ENCODE measurements at places on chromosomes 4 and X. TPM values are rescaled to one million over a fixed set of nuclear protein-coding genes. Genes with fewer than 3 reads are reported as not detected.

DNA sequence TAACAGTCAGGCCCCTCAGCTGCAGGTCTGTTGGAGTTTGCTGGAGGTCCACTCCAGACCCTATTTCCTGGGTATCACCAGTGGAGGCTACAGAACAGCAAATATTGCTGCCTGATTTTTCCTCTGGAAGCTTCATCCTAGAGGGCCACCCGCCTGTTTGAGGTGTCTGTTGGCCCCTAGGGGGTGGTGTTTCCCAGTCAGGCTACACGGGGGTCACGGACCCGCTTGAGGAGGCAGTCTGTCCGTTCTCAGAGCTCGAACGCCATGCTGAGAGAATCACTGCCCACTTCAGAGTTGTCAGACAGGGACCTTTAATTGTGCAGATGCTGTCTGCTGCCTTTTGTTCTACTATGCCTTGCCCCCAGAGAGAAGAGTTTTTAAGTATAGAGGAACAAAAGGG lies 160.8 kb downstream of the DKK2 start:
- no peak overlapping the region for H3K4me3 ChIP-seq
- no peak for DNase-seq
- no peaks in the 10 kb centered on the region for H3K4me1 ChIP-seq
- H3K27me3 ChIP-seq, result no peaks in the 10 kb centered on the region
- H3K27ac ChIP-seq, result no peak overlapping the region

- no peaks in the 10 kb centered on the region for H3K36me3 ChIP-seq
- H3K4me3 ChIP-seq, result no peak overlapping the region
- no peak overlapping the region for H3K27ac ChIP-seq
- no peaks in the 10 kb centered on the region for H3K27me3 ChIP-seq
These were observed 1002.0 kb upstream of the PCDH7 start for GRCh38 chr4:29718136-29718535.

- no peak overlapping the region for H3K4me3 ChIP-seq
- H3K27ac ChIP-seq, result no peak overlapping the region
- DNase-seq, result no peak
- no peaks in the 10 kb centered on the region for H3K36me3 ChIP-seq
These were observed 134.3 kb downstream of the APBB2 start for GRCh38 chr4:41079881-41080560.

DNA sequence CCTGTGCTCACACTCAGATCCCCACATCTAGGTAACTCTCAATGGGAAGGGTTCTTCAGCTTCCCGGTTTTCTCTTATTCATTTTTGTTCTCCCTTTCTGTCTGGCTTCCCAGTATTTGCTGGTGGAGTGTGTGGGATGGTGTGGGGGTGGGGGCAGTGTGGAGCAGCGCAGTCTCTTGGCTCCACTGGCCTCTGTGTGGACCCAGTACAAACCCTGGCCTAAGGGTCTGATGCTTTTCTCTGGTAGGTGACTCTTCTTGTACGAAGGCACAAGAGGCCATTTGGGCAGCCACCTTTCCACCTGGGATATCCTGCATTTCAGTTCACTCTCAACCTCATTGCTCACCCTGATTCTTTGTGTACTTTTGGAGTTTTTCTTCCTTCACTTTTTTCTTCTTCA lies 71.3 kb downstream of the NBDY start:
- no peaks in the 10 kb centered on the region for H3K27me3 ChIP-seq
- no peaks in the 10 kb centered on the region for H3K36me3 ChIP-seq
- H3K4me3 ChIP-seq, result peak overlapping the region; percentile 52
- peaks cover 26% of the 10 kb centered on the region for H3K4me1 ChIP-seq
- no peak for DNase-seq

GRCh38 chr4:139609647-139610046 lies 53.6 kb upstream of the SETD7 start:
- no peak for DNase-seq
- H3K4me1 ChIP-seq, result peaks cover 4% of the 10 kb centered on the region
- no peaks in the 10 kb centered on the region for H3K27me3 ChIP-seq
- no peaks in the 10 kb centered on the region for H3K36me3 ChIP-seq

DNA sequence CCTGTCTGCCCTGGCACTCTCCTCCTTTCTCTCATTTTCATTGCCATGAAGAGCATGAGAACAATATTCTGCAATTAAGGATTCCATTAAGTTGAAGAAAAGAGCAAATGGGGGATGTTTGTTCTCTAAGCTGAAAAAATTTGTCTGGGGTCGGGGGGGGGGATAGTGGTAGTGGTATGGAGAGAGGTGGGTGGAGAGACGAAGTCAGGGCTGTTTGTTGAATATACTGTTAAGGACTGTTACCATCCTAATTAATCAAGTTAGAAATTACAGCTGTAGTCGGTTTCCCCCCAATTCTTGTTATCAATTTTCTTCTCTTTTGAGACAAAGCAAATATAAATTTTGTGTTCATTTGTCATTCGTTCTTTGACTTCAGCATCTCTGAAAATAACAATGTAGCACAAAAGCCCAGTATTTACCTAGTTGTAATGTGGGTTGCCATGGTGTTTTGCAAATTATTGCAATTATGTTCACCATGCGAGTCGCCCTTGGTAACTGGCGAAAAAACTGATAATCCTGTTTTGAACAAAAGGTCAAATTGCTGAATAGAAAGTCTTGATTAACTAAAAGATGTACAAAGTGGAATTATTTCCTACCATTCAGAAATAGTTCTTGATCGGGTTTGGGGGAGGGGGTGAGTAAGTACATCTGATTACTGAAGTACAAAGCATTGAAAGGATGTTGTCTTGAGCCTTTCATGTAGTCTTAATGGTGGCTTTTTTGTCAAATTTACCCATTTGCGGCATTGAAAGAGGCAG lies 139.1 kb downstream of the ARX start:
- no peak overlapping the region for H3K27ac ChIP-seq
- no peaks in the 10 kb centered on the region for H3K4me1 ChIP-seq
- H3K27me3 ChIP-seq, result no peaks in the 10 kb centered on the region
- no peaks in the 10 kb centered on the region for H3K36me3 ChIP-seq
- no peak for DNase-seq

DNA sequence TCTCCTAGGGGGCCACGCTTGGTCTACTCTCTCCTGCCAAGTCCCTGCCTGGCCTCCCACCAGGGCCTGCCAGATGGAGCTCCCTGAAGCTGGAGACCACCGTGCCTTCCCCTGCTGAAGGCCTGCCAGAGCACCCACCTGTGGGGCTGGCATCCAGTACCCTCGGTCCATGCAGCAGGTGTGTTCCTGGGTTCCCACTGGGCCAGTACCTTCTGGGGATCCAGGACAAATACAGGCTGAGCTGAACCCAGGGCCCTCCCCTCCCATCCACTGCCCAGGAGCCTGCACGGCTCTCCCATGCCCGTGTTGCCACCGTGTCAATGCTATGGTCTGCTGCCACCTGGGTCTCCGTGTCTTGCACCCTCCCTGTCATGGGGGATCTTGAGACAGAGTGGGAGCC lies 68.8 kb downstream of the ABLIM2 start:
- H3K36me3 ChIP-seq, result no peaks in the 10 kb centered on the region
- DNase-seq, result no peak
- no peaks in the 10 kb centered on the region for H3K27me3 ChIP-seq

The ACOT9 gene
- 51.6 TPM for total RNA-seq

The BBS7 gene
- 5.1 TPM for total RNA-seq

The ENPEP gene
- total RNA-seq, result 0.25 TPM

The RHOXF2 gene
- not detected for total RNA-seq
